Head of caudate nucleus (tissue), 42 donors: ENCODE measurements at places on chromosomes 11 and 22.

GRCh38 chr11:60844870-60845221, 2.9 kb downstream of the CCDC86 start:
- no peak for DNase-seq

DNA sequence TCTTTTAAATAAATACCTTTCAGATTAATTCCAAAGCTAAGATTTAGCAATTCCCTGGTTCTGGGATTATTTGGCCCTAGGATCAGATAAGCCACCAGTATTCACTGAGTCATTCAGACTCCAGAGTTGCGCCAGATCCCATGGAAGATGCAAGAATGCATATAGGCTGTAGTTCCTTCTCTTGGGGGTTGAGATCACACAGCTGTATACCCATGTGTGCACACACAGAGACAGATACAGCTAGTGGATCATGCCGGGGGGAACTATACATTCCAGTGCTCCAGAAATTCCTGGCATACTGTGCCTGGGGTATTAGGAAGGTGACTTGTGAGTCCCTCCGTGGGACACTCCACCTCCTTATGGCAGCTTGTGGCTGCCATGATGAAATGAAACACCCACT, 75.4 kb downstream of the ZBTB16 start:
- DNase-seq: no peak

DNA sequence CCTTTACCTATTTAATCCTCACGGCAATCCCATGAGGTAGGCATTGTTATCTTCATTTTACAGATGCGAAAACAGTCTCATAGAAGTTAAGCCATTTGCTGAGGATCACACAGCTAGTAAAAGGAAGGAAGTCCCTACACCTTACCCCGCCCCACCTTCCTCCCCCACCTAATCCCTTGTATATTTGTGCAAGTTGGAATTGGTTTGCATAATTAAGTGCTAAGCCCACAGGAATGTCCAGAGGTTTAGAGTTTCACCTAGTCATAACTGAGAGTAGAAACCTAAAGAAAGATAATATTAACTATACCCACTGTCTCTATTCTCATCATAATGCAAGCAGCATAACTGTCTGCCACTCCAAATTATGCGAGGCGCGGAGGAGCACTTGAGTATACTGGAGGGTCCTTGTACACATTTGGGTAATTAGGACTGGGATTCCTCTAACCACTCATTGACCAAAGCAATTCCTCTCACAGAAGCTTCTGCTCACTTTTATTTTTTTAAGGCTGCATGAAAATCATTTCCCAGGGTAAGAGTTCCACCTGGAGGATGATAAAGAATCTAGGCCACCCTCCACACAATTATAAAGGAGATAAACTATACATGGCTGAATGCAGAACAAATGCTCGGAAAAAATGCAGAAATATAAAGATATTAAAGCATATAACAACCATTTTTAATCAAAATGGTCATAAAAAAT, 199.9 kb downstream of the FAM181B start:
- DNase-seq: no peak

DNA sequence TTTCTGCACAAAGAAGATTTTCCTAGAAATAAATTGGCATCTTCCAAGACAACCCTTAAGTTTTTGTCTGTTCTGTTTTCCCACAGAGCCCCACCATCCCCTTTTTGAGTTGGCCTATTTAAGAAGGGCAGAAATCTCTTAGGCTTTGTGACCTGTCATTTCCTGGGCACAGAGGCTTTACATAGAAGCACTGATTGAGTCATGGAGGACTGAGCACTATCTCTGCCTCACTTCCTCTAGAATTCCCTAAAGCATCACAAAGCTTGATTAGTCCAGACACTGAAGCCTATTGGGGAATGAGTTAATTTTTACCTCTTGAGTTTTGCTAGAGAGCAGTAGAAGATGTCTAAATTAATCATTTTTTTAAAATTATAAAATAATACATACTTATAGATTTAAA, 25.4 kb downstream of the TRIM44 start:
- no peak for DNase-seq
